ENCODE measurements at places on chromosomes 13 and 19.

GRCh38 chr19:2305452-2306280 is 2.3 kb downstream of the LINGO3 start:
- no peak for DNase-seq

GRCh38 chr13:74662905-74663304 is 528.7 kb upstream of the KLF12 start:
- DNase-seq: no peak

DNA sequence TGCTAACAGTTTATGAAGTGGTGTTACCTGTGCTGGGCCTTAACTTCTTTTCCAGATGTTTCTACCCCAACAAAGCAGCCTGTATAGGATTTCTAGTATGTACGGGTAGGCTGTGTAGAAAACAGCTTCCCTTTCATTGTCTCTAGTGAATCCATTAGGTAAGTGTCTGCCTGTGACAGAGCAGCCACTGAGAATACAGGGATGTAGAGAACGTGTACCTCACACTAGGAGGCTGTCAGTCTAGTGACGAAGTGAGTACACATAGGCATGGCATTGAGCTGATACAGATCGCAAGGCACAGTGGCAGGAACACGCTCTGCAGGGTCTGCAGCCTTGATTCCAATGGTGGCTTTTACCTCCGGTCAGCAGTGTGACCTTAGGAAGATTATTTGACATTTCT is 117.7 kb downstream of the SHISA2 start:
- DNase-seq: no peak

DNA sequence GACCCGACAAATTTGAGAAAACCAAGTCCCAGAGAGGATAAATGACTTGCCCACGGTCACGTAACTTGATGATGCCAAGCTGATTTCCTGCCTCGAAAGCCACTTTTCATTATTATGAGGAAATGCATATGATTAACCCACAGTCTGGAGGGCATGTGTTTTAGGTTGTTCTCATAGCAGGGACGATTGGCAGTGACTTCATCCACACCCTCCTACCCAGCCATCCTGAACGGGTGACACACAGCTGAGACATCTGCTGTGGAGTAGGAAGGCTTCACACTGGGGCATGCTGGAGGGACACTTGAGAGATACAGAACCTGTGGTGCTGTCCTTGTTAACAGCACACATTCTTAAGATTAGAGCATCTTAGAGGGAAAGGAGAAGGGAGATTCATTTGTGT is 65.4 kb upstream of the WDFY2 start:
- no peak for DNase-seq

- DNase-seq: no peak
Measured at GRCh38 chr19:17775991-17776803, 18.7 kb upstream of the B3GNT3 start.

DNA sequence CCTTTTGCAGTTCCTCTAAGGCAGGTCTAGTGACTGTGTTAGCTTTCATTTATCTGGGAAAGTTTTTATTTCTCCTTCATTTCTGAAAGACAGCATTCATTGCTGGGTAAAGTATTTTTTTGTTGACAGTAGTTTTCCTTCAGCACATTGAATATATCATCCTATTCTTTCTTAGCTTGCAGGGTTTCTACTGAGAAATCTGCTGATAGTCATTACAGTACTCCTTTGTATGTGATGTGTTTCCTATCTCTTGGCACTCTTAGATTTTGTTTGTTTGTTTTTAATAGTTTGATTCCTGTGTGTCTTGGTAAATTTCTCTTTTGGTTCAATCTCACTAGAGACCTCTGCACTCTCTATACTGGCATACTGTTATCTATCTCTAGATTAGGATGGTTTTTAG is 1667.9 kb downstream of the SLITRK1 start:
- no peak for DNase-seq

DNA sequence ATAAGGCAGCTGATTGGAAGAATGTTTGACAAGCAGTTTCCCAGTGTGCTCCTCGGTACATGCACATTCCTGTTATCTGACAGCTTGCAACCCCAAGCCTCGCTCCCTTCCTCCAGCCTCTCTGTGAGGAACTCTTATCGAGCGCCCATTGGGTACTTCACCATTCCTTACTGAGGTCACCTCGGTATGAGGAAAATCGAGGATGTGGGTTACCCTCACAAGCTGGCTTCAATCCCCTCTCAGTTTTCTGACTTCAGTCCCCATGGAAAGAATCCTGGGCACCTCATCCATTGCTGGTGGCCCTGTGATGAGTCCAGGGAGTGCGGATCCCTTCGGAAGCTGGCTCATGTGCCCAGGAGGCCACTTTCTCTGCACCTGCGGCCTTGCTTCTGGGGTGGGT is 17.3 kb downstream of the TEX29 start:
- DNase-seq: no peak

DNA sequence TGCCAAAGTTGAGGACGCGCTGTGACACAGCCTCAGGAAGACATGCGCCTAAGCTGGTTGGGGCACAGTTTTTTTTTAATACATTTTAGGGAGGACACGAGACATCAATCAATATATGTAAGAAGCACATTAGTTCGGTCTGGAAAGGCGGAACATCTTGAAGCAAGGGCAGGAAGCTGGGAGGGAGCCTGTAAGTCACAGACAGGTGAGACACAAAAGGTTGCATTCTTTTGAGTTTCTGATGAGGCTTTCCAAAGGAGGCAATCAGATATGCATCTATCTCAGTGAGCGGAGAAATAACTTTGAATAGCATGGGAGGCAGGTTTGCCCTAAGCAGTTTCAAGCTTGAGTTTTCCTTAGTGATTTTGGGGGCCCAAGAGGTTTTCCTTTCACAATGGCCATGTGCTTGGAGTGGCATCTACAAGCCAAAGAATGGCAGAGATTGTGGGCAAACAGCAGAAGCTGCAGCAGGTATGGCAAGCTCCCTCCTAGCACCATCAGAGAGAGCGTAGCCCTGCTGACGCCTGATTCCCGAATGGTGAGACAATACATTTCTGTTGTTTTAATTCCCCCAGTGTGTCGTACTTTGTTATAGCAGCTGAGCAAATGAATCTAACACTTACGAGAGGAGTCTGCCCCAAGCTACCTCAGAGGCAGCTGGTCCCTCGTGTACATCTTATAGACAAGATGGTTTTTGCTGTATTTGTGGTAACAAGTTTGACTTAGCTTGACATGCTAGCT is 99.5 kb upstream of the TMTC4 start:
- no peak for DNase-seq

GRCh38 chr19:14102756-14103155 is 12.2 kb upstream of the SAMD1 start:
- no peak for DNase-seq

DNA sequence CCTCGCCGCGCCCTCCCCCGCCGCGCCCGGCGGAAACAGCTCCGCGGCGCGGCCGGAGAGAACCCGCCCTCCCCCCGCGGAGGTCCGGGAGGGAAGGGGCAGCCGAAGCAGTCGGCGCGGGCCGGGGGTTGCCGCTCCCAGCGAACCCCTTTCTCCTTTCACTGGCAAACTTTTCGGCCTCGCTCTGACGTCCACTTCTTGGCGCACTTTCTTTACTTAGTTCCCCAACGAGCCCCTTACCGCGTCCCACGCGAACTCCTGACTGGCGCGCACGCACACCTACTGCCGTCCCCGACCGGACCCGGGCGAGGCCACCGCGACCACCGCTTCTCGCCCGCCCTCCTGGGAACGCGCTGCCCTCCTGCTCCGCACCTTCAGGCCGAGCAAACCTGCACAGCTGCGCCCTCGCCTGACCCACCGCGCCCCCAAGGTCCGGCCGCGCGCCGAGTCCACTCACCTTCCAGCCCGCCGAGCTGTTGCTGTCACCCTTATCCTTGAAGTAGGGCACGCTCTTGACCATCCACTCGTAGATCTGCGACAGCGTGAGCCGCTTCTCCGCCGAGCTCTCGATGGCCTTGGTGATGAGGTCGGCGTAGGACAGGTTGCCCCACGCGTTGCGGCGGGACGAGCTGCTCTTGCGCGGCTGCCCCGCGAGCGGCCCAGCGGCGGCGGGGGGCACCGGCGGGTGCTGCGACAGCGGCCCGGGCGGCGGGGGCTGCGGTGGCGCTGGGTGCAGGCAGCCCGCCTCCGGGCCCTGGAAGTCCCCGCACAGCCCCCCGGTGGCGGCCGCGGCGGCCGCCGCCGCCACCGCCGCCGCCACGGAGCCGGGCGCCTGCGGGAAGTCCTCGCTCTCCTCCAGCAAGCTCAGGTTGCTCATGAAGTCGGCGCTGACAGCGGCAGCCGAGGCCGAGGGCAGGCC is 1.1 kb downstream of the FOXO1 start:
- DNase-seq: no peak

GRCh38 chr13:79896851-79897250 is 415.9 kb downstream of the NDFIP2 start:
- no peak for DNase-seq

DNA sequence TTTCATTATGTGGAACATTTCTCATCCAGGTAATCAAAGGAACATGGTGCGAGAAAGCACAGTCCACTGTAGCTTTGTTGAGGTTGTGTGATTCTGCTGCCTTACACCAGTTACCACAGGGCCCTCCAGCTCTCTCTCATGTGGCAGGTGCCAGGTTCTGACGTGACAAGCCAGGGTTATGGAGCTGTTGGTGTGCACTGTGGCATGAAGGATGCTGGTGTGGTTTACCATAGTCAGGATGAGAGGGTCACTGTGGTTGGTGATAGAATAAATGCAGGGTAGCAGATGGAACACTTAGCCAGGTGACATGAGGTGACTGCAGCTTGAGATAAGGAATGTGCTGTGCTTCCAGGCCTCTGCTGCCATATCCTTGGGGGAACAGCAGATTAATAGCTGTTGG is 7.4 kb downstream of the ZNF223 start:
- DNase-seq: no peak
